Erythroblast (primary cell): ENCODE measurements at places on chromosomes 3 and 15.
A peak's percentile ranks its signal among the peaks of the same experiment; 100 is the strongest.

- DNase-seq, result no peak
These were observed 3.4 kb upstream of the MEIS2 start for GRCh38 chr15:37103475-37104423.

GRCh38 chr15:64524778-64525177, 64.4 kb downstream of the ZNF609 start:
- DNase-seq, result no peak

- DNase-seq, result no peak
These were observed 14.1 kb downstream of the ANAPC13 start for GRCh38 chr3:134471521-134472193.

DNA sequence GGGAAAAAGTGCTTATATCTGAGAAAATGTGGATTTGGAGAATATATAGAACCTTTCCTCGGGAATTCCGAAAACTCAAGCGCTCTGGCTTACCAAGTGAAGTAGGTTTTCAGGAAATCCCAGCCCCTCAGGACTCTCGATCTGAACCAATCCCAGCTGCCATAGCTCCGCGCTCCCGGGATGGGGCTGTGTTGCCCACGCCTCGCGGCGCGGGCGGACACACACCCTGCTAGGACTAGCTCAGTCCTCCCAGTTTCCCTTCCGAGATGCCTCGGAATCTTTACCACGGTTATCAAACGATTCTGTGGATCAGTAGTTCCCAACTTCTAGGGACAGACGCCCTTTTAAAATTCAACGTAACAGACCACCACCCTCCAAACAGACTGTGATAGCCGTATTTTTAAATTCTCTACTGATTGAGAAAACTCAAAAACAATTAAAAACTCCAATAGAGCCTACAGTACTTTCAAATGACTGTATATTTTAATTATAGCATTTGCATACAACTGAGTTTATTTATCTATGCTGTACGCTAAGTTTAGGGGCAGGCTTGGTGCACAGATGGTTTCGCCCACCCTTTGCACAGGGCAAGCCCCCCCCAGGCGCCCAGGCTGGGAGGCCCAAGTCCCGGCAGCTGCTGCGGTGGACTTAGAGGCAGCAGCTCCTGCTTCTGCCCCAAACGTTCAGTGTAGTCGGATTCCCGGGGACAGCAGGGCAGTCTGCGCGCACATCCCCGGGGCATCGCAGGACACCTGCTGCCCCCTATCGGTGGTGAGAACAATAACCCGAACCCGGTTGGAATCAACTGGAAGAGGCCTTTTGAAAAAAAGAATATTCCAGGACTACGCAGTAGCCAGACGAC, 52.3 kb downstream of the CCDC54 start:
- DNase-seq, result peak; percentile 88

DNA sequence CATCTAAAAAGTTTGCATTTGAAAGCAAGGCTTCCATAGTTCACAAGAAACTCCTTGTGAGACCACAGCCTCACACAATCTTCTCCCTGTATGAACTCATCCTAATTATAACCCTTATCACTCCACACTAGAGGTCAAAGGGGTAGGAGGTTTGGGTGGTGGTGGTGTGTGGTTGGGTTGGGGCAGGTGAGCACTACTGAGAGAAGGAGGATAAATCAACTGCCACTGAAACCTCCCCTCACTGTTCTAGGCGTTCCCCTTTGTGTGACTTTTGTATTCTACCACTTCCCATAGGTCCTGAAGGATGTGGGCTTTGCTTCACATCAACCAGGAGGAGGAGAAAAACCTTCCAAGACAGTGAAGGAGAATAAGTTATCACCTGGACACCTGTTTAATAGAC, 6.4 kb upstream of the AGBL1 start:
- DNase-seq, result no peak

GRCh38 chr15:39465843-39466749, 114.8 kb upstream of the THBS1 start:
- no peak for DNase-seq

DNA sequence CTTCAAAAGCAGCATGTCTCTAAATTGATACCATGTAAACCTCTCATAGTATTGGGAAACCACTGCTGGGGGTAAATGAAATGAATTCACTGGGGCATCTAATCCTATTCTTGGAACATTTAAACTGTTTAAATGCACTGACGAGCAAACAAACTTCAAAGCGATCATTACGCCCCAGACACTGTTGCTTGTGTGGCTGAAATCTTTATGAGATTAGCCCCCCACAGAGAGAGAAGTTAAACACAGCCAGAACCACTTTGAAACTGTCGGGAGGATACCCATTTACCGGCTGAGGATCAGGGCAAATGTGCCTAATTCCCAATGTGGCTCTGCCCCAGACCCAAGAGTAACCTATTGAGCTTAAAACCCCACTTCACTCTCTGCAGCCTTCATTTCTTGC, 308.4 kb upstream of the CDIN1 start:
- no peak for DNase-seq

- DNase-seq, result no peak
These were observed 60.7 kb downstream of the TBC1D2B start for GRCh38 chr15:78016860-78017259.

DNA sequence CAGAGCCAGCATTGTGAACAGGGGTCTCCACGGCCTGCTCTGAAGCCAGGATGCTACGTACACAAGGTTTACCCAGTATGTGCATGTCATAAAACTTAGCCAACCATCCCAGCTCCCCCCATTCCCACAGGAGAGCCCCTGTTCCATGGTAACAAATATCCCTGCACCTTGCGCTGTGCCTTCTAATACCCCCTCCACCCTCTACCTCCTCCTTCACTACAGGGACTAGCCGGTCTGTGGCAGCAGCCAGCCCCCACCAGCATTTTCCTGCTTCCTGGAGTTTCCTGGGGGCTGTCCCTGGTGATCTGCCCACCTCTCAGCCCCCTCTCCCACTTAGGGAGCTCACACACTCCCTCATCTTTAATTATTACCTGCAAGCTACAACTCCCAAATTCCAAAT, 20.4 kb downstream of the ACSBG1 start:
- DNase-seq, result no peak

- no peak for DNase-seq
These were observed 14.2 kb upstream of the CD200R1L start for GRCh38 chr3:112860898-112861297.

- DNase-seq, result peak; percentile 54
These were observed at the start of gene ZKSCAN7 for GRCh38 chr3:44554626-44555592. TSS of gene ZKSCAN7 (plus strand) at chr3:44555193. CDS start at chr3:44557048, 1,855 bp downstream.

GRCh38 chr3:172356427-172356826, 91.8 kb downstream of the GHSR start:
- no peak for DNase-seq

GRCh38 chr15:34890424-34890823, 79.1 kb downstream of the AQR start:
- no peak for DNase-seq

- no peak for DNase-seq
These were observed 409.0 kb upstream of the PROK2 start for GRCh38 chr3:72193771-72194430.

DNA sequence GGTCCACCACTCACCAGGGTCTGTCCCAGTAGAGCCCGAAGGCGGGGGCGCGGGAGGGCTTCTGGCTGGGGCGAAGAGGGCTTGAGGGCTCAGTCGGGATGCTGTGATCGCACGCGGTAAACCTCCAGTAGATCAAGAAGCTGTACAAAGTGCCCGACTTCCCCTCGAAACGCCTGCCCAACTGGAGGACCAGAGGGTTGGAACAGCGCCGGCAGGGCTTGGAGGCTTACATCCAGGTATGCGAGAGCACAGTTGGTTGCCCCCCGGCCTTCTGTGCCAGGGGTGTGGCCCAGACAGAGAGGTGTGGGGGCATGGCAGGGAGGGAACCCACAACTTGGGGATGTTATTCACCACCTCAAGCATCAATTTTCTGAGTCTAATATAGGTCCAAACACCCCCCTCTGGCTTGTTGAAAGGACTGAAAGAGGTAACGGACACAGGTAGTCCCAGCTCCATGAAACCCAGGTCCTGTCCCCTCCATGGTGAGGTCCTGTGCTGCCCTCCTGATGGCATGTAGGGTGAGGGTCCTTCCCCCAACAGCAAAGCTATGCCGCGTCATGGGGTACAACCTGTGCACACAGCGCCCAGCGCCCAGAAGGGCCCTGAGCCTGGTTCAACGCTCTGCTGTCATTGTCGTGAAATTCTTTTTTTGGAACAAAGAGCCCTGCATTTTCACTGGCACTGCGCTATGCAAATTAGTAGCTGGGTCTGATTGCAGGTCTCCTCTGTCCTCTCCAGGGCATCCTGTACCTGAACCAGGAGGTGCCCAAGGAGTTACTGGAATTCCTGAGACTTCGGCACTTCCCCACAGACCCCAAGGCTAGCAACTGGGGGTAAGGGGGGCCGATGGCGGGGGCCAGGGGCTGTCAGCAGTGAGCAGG, 1.2 kb downstream of the SNX22 start:
- DNase-seq, result peak; percentile 64

DNA sequence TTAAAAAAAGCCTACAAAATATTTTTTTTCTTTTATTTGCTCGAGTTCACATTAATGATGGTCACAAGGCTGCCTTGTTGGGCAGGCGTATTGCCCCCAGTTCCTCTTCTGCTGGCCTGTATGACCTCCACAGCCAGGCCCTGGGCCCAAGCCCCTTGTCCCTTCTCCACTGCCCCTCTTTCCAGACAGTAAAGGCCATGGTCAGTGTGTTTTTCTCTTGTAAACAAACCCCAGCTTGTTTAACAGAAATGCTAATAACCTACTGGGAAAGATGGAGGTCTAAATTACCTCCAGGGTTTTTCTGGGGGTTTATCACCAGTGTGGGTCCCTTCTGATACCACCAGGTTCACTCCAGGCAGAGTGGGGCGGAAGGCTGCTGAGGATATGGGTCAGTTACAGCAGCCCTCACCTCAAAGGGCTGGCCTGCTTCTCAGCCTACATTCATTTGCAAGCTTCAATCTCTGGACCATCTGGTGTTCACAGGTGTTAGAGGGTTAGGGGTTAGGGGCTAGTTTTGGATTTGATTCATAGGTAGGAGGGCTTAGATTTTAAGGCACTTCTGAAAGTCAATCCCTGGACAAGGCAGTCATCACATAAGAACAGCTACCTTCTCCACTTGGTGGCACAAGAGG, 2.0 kb upstream of the MANF start:
- no peak for DNase-seq

- DNase-seq, result no peak
These were observed 58.5 kb upstream of the FAM174B start for GRCh38 chr15:92714077-92714476.

- DNase-seq, result no peak
These were observed 53.7 kb upstream of the MEF2A start for GRCh38 chr15:99511866-99512661.

DNA sequence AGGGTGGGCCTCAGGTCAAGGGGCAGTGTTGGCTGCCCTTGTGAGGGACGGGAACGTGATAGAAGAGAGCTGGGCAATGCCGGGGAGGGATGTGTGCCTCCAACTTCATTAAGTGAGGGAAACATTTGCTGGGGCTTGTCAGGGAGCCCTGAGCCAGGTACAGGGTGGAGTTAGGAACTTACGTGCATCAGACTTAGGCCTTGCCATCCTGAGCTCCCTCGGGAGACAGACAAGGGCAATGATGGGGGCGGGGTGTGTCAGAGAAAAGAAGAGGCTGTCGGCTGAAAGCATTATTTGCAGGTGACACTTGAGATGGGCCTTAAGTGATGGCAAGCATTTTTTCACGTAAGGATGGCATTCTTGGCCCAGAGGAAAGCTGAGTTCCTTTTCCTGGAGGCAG, 1.6 kb downstream of the FAM131A start:
- DNase-seq, result no peak

- no peak for DNase-seq
These were observed 50.0 kb upstream of the NMD3 start for GRCh38 chr3:161171113-161171512.

DNA sequence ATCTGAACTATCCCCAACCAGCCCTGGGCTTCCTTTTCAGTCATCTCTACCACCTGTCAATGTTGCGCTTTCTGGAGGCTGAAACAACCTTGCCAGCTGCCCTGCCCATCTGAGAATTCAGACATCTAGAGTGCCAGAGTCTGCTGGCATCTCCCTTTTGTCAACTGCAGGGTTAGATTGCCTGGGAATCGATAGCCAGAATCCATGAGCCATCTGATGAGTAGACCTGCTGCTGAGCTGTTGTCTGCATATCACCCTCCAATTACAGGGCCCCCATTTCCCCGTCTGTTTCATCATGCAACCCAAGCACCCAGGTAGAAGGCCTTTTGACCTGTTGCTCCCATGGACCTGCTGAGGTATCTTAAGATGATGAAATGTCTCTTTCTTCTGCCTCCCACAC, 280.1 kb downstream of the EPHB1 start:
- no peak for DNase-seq

GRCh38 chr15:69337138-69337537, 38.4 kb downstream of the PAQR5 start:
- DNase-seq, result no peak

DNA sequence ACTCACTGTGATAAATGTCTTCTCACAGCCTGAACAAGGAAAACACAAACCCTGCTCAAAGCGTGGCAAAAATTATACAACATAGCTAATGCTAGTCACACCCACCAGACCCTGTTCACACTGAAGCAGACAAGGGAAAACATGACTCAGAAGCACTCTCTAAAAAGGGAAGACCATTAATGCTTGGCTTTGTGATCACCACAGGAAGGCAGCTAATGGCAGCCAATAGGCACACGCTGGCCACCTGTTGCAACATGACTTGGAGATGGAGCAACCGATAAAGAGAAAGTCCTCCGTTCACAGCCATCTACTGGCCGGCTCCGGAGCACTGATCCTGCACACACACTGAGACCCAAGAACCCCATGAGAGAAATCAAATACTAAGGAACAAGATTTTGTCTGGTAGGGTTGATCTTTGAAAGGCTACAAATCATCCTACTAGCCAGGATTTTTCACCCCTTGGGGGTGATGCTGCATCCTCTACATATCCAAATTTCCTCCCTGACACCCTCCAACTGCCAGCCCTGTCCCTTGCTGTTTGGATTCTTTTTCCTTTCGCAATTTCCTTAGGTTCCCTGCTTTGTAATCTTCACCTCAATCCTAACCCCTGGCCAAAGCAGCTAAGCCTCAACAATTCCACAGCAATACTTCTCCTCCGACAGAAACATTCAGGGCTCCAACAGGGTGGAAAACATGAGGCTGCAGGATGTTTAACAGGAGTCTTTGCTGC, 3.2 kb downstream of the ZXDC start:
- DNase-seq, result peak; percentile 82

GRCh38 chr15:47415539-47415971, 301.8 kb upstream of the SEMA6D start:
- no peak for DNase-seq

DNA sequence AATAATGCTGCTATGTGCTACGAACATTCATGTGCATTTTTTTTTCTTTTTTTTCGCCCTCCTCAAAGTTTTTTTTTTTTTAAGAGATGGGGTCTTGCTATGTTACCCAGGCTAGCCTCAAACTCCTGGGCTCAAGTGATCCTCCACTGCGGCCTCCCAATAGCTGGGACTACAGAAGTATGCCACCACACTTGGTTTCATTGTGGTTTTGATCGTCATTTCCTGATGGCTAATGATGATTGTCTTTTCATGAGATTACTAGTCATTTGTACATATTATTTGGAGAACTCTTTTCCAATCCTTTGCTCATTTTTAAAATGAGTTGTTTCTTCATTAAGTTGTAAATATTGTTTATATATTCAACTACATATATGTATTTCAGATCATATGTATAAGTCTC, 48.8 kb downstream of the FBXO22 start:
- DNase-seq, result no peak
